Jurkat, Clone E6-1 (cell line): ENCODE measurements at places on chromosomes 4 and X.

- DNase-seq = peak; percentile 61
Measured at GRCh38 chrX:38654302-38654701, 93.0 kb downstream of the TSPAN7 start.

DNA sequence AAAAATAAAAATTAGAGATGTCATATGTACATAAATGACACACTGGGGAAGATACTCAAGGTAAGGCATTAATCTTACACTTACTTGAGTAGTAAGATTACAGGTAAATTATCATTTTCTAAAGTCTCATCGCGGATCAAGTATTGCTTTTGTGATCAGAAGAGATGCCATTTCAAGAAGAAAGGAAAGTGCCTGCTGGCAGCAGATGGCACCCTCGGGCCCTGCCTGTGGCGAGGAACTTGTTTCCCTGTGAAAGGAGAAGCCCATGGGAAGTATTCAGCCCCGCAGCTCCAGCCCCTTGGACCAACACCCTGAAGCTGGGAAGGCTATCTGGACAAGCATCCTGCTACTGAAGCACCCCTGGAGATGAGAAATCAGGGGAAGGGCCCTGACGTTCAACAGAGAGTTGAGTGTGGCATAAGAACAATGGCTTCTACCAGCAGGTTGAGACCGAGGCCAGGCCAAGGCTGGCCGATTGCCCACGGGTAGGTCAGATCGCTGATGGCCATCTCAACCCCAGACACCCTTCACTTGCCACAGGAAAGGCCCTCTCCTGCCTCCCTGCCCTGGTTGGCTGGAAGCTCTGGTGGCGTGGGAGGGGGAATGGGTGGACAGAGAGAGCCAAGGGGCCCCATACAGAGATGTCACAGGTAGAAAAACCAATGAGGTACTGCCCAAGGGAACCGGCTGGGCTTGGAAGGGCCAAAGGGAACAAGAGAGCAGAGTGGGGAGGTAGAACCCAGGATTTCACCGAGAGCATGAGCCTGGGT, 18.8 kb upstream of the MXD4 start:
- no peak for DNase-seq

GRCh38 chr4:143021384-143021783, 163.3 kb upstream of the USP38 start:
- no peak for DNase-seq

- peak; percentile 31 for DNase-seq
Measured at GRCh38 chr4:155529272-155529671, 137.4 kb upstream of the GUCY1A1 start.

GRCh38 chr4:47719576-47719975, 118.3 kb downstream of the CORIN start:
- DNase-seq = no peak

GRCh38 chrX:137362583-137362982, 203.3 kb upstream of the ZIC3 start:
- DNase-seq = no peak

GRCh38 chr4:152166567-152166966, 369.3 kb downstream of the FBXW7 start:
- DNase-seq = no peak
